ENCODE measurements at places on chromosomes 3 and 15. TPM values are rescaled to one million over a fixed set of nuclear protein-coding genes. Genes with fewer than 3 reads are reported as not detected.

The RSRC1 gene
- 46.4 TPM for total RNA-seq

The MCF2L2 gene
- 3.2 TPM for total RNA-seq

The DPH3 gene
- 31.4 TPM for total RNA-seq

The NAALADL2 gene
- 7.4 TPM for total RNA-seq

The CPN2 gene
- total RNA-seq: not detected

The GOLGA8G gene
- 0.66 TPM for total RNA-seq

The TM4SF4 gene
- total RNA-seq: 1.3 TPM

The BFSP2 gene
- total RNA-seq: not detected

The MYRIP gene
- total RNA-seq: 3.8 TPM

The TRIM69 gene
- 22.9 TPM for total RNA-seq

The IGSF10 gene
- total RNA-seq: 1.4 TPM

The ZNF619 gene
- total RNA-seq: 4.6 TPM

The ANKRD63 gene
- total RNA-seq: 1.6 TPM

The TGM5 gene
- total RNA-seq: 1.3 TPM

The PLA2G4E gene
- not detected for total RNA-seq

Data from gastroesophageal sphincter (tissue), 4 donors.